ENCODE measurements at places on chromosomes 7 and 10.

DNA sequence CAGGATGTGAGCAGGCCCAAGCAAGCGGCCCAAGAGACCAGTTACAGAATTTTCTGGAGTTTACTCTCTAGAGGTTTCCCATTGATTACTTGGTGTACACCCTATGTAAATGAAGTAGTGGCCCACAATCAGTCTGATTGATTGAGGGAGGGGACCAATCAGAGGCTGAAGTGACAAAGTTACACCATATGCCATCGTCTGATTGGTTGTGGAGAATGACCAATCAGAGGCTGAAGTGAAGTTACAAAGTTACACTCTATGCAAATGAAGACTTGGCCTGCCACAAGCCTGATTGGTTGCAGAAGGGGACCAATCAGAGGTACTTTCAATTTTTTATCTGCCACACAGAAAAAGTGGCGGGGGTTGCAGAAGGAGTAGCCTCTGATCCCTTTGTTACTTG is 83.7 kb downstream of the KIF20B start:
- DNase-seq, result no peak

- peak; percentile 13 for DNase-seq
These were observed 36.1 kb upstream of the CCNY start for GRCh38 chr10:35300063-35300699.

- DNase-seq, result no peak
These were observed 730.9 kb downstream of the GRID1 start for GRCh38 chr10:85635650-85636049.

- peak; percentile 97 for DNase-seq
These were observed 56.4 kb upstream of the CAV2 start for GRCh38 chr7:116443101-116443523.

DNA sequence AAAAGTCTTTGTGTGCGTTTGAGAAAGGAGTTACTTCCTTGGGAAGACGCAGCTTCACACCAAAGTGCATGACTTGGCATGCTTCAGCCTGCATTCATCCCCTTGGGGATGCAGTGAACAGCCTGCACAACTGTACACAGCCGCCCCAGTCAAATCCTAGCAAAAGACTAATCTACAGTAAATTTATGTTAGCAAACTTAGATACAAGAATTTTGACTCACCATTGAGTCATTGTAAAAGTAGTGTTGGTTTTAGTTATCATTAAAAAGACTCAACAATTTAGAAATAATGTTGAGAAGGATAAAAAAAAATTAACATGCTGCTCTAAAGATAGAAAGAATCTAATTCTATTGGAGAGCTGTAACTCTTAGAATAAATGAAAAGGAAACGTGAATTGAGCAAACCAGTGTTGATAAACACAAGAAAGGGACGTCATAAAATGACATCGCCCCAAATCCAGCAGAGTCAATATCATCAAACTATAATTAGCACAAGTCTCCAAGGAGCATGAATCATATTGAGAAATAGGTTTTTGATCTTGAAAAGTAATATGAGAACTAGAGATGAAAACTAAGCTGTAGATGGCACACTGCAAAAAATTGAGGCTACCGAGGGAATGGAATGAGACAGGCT is 11.9 kb upstream of the OPTN start:
- no peak for DNase-seq

GRCh38 chr7:117323851-117324711 is 1.2 kb upstream of the WNT2 start:
- DNase-seq, result peak; percentile 68

Measured in lung microvascular endothelial cell (primary cell).